T-cell (primary cell): ENCODE measurements at places on chromosomes 4 and X. TPM values are rescaled to one million over a fixed set of nuclear protein-coding genes. Genes with fewer than 3 reads are reported as not detected.

The MND1 gene
- 0.53 TPM for total RNA-seq

- no peak for DNase-seq
- no peaks in the 10 kb centered on the region for H3K4me1 ChIP-seq
- no peak overlapping the region for H3K4me3 ChIP-seq
- no peaks in the 10 kb centered on the region for H3K27me3 ChIP-seq
- no peak overlapping the region for H3K27ac ChIP-seq
Observed at GRCh38 chr4:168124008-168124641, 31.8 kb downstream of the ANXA10 start.

The MAGT1 gene
- 39.8 TPM for total RNA-seq

The ITGB1BP2 gene
- total RNA-seq: 3.0 TPM

DNA sequence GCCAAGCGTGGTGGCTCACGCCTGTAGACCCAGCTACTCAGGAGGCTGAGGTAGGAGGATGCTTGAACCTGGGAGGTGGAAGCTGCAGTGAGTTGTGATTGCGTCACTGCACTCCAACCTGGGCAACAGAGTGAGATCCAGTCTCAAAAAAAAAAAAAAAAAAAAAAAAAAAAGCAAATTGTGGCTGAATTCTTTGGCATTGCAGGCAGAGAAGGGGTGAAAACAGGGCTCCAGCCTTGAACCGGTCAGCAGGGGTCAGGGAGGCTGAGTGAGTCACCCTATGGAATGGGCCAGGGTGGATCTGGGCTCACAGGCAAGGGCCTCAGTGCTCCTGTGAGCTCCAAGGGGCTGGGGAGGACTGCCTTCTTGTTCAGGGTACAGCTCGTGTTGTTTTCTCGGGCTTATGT lies 13.2 kb upstream of the FAM3A start:
- H3K4me3 ChIP-seq: no peak overlapping the region
- H3K27ac ChIP-seq: no peak overlapping the region
- H3K4me1 ChIP-seq: peaks cover 27% of the 10 kb centered on the region
